Cerebellar nuclear complex (tissue), 1 donor: ENCODE measurements at places on chromosomes 3 and 15.
A peak's percentile ranks its signal among the peaks of the same experiment; 100 is the strongest.

- no peak for DNase-seq
These were observed 31.6 kb downstream of the SLC24A1 start for GRCh38 chr15:65653341-65653740.

GRCh38 chr3:190301591-190301990 lies 20.7 kb downstream of the CLDN1 start:
- DNase-seq, result no peak

DNA sequence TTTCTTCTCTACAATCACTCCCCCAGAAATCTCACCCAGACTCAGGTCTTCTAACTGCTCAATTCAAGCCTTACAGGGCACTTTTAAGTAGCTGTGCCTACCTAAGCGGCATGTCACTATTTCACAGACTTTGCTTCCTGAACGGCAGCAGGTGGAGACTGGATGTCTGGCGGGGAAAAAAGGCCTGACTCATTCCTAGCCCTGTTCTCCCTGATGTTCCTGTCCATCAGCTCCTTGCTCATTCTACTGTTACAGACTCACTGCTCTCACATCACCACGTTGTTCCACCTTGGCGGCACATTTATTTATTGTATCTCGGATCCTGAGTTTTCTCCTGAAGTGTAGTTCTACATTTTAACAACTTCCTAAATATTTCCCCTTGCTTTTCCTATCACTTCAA lies 52.6 kb upstream of the ATP11B start:
- DNase-seq, result no peak

- no peak for DNase-seq
These were observed 239.0 kb downstream of the SLCO3A1 start for GRCh38 chr15:92092289-92093105.

DNA sequence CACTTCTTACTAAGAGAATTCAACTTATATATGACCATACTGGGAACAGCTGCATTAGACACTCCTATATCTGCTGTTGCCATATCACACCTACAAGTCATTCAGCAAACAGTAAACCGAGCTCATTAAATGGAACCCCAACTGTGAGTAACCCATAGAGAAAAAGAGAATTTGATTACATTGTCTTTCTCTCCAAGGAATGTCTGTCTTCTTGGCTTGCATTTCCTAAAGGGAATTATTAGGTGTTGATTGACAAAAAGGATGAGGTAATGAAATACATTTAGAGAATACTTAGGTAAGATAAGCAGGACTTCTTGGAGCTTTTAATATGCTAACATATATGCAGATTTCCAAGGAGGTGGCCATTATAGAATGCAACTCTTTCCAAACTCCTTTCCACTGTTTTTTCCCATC lies 76.8 kb downstream of the SLMAP start:
- no peak for DNase-seq

- DNase-seq, result no peak
These were observed 72.7 kb downstream of the GSK3B start for GRCh38 chr3:120021523-120021922.

GRCh38 chr3:111794711-111795110 lies 64.4 kb upstream of the PHLDB2 start:
- DNase-seq, result no peak

DNA sequence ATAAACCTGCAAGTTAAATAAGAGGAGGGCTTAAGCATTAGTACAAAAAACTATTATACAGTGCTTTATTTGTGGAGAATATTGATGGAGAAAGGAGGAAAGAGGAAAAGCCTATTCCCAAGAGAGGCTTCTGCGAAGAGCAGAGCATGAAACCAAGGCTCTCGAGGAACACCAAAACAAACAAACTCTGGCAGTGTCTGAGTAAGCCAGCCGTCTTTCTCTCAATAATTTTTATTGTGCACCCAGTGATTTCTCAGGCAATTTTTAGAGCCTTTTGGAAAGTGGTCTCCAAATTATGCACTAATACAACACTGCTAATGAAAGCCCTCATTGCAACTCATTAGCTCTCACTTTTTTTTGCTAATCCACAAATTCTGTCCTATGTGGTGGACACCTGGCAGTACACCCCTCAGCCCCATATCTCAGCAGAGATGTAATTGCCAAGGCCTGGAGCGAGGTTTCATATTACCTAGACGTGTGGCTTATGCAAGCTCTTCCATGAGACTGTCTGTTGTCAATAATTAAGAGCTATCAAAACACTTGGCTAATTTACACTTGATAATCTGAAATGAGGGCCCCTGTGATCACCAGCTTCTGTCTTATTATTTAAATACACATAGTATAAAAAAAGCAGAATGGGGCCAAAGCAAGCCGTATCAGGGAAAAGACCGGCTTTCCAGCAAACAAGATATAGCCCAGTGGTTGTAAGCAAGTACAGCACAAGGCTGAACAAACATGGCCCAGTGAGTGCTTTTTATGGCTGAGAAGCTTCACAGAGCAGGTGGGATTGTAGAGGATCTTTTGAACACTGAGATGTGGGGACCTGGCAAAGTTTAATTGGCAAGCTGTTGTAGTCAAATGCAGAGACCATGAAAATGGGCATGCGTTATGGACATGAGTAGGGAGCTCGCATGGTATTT lies 216.9 kb downstream of the ROBO2 start:
- no peak for DNase-seq

DNA sequence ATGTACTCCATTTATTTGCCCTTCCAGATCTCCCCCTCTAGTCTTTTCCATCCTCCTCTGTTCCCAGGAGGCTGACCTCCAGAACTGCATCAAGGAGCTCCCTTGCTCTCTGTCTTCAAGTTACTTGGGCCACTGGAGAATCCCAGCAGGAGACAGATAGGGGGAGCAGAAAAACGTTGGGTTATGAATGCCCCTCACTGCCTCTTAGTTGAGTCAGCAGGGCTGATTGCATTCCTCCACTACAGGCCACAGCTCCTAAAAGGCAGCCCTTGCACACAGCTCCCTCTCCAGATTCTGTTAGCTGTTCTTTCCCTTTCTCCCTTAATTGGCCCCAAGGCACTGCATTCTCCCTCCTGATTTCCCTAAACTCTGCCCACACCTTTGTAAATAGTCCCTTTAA lies 12.4 kb upstream of the CEP152 start:
- DNase-seq, result no peak

DNA sequence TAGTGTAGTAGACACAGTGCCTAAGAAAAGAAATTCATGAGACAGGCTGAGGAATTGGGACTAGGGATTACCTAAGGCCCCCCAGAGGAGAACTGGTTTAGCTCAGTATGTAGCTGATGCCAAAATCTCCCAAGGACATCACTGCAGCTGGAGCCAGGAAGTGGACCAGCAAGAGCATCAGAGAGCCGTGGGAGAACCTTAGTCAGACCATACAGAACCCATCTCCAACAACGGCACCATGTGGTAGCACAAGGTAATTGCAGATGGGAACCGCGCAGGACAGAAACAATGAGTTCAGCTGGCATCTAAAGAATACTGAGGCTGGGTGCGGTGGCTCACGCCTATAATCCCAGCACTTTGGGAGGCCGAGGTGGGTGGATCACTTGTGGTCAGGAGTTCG lies 81.7 kb downstream of the WNT5A start:
- DNase-seq, result no peak

GRCh38 chr15:59360305-59360704 lies 12.4 kb downstream of the MYO1E start:
- DNase-seq, result no peak

DNA sequence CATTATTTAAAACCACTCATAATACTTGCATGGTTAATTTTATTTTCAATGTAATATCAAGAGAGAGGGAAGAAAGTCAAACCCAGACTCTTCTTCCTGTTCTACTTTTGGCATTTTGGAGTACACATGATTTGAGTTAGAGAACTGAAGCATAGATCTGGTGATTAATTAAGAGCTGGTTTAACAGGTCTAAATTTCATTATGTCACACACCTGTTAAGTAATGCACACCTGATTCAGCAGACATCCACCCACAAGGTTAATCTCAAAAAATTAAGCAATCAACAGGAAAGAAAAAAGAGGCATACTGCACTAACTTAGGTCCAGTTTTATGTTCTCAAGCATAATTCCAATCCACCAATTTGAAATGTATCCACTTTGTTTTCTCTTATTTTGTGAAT lies 101.1 kb upstream of the ICE2 start:
- DNase-seq, result no peak

GRCh38 chr3:53570709-53571108 lies 76.3 kb downstream of the CACNA1D start:
- no peak for DNase-seq

DNA sequence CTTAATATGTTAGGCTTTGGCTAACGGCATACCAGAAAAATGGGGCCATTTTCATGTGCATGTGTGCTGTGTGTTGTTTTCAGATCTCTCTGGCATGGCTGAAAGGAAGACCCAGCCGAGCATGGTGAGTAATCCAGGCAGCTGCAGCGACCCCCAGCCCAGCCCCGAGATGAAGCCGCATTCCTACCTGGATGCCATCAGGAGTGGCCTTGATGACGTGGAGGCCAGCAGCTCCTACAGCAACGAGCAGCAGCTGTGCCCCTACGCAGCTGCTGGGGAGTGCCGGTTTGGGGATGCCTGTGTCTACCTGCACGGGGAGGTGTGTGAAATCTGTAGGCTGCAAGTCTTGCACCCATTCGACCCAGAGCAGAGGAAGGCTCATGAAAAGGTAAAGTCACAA lies 15.1 kb downstream of the MKRN2 start:
- DNase-seq, result no peak

GRCh38 chr3:41960826-41961750 lies 815 bp downstream of the ULK4 start:
- DNase-seq, result peak; percentile 2

GRCh38 chr3:127671523-127672428 lies 976 bp upstream of the ABTB1 start:
- DNase-seq, result no peak

GRCh38 chr3:172031996-172032395 lies 7.4 kb upstream of the FNDC3B start:
- DNase-seq, result no peak

GRCh38 chr3:151538456-151539393 lies 77.9 kb upstream of the IGSF10 start:
- DNase-seq, result no peak

DNA sequence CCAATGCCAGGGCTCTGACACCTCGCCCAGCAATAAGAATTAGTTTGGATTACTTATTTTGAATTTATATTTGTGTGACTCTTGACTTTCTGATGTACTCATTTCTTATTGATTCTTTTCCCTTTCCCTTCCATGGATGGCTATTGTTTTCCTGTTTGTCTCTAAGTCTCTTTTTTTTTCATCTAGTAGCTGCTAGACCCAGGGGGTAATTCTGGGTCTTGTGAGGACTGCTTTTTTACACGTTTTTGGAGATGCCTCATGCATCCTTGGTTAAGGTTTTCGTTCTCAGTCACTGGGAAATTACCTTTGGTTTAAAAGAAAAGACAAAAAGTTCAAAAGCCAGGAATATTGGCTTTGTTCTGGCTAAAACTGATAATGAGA lies 70.2 kb upstream of the STRIT1 start:
- DNase-seq, result no peak

DNA sequence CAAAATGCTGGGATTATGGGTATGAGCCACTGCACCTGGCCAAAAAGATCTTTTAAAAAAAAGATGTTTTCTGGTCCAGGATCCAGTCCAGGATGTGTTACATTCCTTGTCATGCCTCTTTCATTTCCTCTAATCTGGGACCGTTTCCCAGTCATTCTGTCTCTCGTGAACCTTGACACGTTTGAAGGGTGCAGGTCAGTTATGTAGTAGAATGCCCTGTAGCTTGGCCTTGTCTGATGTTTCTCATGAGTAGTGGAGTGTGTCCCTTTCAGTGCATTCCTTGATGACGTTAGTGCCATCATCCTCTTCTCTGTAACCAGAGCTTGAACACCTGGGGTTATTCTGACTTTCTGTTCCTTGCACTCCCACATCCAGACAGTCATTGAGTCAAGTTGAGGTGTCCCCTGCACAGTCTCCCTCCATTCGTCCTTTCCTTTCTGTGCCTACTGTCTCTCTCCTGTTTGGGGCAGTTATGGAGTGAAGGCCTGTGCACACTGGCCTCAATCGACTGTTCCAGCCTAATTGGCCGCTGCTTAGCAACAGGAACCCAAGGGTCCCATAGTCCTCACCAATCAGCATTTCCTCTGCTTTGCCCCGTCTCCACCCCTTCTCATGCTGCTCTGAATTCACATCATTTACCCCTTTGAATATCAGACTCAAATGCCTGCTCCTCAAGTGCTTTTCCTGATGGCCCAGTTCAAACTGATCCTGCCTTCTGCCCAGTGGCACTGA lies 5.5 kb downstream of the FAM81A start:
- DNase-seq, result no peak

- no peak for DNase-seq
These were observed at the start of gene ARNT2 for GRCh38 chr15:80404057-80404760. TSS of gene ARNT2 (plus strand) at chr15:80404382. CDS start at chr15:80404516, 134 bp downstream.

GRCh38 chr3:184543843-184544512 lies 17.6 kb upstream of the EPHB3 start:
- no peak for DNase-seq

- no peak for DNase-seq
These were observed 529.8 kb upstream of the NAALADL2 start for GRCh38 chr3:174329321-174329720.

DNA sequence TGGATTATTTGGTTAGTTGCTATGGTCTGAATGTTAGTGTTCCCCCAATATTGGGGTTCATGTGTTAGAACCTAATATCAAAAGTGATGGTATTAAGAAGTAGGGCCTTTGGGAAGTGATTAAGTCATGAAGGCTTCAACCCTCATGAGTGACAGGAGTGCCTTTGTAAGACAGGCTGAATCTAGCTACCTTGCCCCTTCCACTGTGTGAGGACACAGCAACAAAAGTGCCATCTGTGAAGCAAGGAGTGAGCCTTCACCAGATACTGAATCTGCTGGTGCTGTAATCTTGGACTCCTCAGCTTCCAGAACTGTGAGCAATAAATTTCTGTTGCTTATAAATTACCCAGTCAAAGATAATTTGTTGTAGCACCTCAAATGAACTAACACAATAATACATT lies 22.6 kb upstream of the SATB1 start:
- no peak for DNase-seq
